Esophagus squamous epithelium (tissue), 5 donors: ENCODE measurements at places on chromosomes 11 and 22.

- DNase-seq, result no peak
Measured at GRCh38 chr11:35135222-35135621, 3.7 kb upstream of the CD44 start.

GRCh38 chr11:2102132-2102882, 36.9 kb downstream of the IGF2 start:
- DNase-seq, result no peak

- DNase-seq, result no peak
Measured at GRCh38 chr22:31616315-31616980, 45.6 kb downstream of the PISD start.

DNA sequence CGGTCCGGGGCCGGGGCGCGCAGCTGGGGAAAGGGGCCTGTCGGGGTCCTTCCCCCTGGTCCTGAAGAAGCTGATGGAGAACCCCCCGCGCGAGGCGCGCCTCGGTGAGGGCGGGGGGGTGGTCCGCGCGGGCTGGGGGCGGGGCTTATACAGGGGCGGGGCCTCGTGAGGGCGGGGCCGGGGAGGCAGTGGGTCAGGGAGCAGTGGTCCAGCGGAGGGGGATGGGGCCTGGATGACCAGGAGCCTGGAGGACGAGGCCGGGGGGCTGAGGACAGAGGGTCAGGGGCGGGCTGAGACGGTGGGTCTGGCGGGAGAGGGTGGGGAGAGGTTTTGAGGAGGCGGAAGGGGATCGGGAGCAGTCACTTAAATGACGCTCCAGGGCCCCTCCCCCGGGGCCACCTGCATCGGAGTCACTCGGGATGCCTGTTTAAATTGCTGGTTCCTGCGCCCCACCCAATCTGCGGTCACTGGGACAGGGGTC, 396 bp downstream of the TEF start:
- DNase-seq, result peak; percentile 44

- no peak for DNase-seq
Measured at GRCh38 chr22:35540595-35541253, at the start of gene RASD2. RASD2 (plus strand) TSS chr22:35540831; CDS start chr22:35546810, 5,979 bp downstream.

DNA sequence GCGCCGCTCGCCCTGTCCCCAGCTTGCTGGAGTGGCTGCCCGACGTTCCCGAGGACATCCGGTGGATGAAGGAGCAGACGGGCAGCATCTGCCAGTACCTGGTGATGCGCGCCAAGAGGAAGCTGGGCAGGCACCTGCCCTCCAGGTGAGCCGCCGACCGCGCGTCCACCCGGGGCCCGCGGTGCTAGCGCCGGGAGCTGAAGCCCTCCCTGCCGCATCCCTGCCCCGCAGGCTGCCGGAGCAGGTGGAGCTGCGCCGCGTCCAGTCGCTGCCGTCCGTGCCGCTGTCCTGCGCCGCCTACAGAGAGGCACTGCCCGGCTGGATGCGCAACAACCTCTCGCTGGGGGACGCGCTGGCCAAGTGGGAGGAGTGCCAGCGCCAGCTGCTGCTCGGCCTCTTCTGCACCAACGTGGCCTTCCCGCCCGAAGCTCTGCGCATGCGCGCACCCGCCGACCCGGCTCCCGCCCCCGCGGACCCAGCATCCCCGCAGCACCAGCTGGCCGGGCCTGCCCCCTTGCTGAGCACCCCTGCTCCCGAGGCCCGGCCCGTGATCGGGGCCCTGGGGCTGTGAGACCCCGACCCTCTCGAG, 3.3 kb upstream of the CRACR2B start:
- no peak for DNase-seq

GRCh38 chr11:19089421-19089820, 27.5 kb upstream of the ZDHHC13 start:
- DNase-seq, result no peak

- DNase-seq, result no peak
Measured at GRCh38 chr11:32050264-32050663, 40.6 kb upstream of the RCN1 start.
